ENCODE measurements at places on chromosomes 13 and 19.
A peak's percentile ranks its signal among the peaks of the same experiment; 100 is the strongest.

DNA sequence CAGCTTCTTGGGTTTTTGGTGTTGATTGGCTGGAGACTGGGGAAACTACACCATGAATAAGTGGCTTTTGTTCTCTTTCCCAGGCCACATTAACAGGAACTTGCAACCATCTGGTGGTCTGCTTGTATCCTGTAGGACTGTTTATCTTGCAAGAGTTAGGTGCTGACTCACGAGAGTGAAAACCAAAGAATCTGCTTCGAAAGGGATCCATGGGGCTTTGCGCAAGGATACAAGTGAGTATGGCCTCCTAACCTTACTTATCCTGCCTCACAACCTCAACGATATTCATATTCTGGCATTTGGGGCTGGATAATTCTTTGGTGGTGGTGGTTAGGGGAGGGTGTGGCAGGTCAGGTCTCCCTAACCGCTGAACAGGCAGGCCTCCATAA lies 4.7 kb upstream of the SIGLECL1 start:
- DNase-seq, result no peak

GRCh38 chr13:48682436-48682835 lies 28.7 kb downstream of the CYSLTR2 start:
- DNase-seq, result no peak

DNA sequence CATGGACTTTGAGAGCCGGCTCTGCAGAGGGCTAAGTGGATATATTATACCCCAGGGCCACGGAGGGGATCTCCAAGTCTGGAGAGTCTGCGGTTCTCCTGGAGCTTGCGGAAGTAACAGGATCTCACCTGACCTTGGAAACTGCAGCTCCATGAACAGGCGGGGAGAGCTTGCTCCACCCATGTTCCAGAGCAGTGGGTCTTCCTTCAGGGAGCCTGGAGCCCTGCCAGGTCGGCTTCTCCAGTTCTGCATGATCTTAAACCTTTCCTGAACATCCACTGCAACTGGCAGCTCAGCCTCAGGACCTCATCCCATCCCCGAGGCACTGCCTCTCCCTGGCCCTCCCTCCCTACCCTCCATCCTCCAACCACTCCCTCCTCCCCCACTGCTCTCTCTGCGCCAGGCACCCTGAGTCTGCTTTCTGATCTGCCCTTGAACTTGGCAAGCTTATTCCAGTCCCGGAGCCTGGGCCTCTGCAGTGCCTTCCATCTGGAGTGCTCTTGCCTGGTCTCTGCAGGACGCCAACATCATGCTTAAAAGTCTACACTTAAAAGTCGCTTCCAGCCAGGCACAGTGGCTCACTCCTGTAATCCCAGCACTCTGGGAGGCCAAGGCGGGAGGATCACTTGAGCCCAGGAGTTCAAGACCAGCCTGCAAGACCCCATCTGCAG lies 13.2 kb downstream of the ATCAY start:
- DNase-seq, result no peak

DNA sequence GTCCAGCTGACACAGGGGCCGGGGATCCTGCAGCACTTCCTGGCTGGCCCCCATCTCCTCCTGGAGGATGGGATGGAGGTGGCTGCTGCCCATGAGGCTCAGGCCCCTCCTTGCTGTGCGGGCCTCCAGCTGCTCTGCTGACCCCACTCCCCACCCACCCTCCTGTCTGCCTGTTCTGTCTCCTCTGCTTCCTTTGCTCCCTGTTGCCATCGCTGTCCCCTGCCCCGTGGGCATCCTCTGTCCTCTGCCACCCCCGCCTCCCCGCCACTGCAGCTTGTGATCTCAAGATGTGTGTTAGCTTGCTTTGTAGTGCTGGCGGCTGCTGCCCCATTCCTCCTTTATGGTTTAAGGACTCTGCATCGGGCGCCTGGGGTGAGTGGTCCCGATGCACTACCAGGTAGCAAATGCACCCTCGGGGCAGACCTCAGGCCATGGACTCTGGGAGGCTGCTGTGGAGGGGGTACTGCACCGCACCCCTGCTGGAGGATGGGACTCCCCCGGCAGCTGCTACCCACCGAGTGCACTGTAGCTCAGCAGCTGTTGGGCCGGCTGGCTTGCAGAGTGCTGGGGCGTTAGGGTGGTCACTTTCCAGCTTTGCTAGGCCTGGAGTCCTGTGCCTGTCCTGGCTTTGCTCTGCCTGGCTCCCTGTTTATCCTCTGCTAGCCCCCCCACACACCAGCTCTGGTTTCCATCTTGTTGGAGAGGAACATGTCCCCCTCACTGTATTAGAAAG lies 15.8 kb upstream of the C19orf33 start:
- DNase-seq, result no peak

GRCh38 chr19:4123615-4124568 lies at the start of gene MAP2K2:
Gene MAP2K2, minus strand, starts transcription at chr19:4124122. Its CDS starts 247 bp downstream, at chr19:4123875.
- peak; percentile 91 for DNase-seq

- DNase-seq, result no peak
Measured at GRCh38 chr13:93740334-93740733, 513.7 kb downstream of the GPC6 start.

Measured in stimulated activated CD8-positive, alpha-beta memory T cell treated with anti-CD3 and anti-CD28 coated beads, Interleukin-15, amount 100 ng/mL, for 1 hour (primary cell).